MCF 10A (cell line): ENCODE measurements at places on chromosomes 6 and 20. TPM values are rescaled to one million over a fixed set of nuclear protein-coding genes. Genes with fewer than 3 reads are reported as not detected.

GRCh38 chr20:5881703-5882102 is 68.6 kb downstream of the TRMT6 start:
- no peak for DNase-seq

The TCEA2 gene
- 30.8 and 39.7 TPM in 2 replicates for total RNA-seq

DNA sequence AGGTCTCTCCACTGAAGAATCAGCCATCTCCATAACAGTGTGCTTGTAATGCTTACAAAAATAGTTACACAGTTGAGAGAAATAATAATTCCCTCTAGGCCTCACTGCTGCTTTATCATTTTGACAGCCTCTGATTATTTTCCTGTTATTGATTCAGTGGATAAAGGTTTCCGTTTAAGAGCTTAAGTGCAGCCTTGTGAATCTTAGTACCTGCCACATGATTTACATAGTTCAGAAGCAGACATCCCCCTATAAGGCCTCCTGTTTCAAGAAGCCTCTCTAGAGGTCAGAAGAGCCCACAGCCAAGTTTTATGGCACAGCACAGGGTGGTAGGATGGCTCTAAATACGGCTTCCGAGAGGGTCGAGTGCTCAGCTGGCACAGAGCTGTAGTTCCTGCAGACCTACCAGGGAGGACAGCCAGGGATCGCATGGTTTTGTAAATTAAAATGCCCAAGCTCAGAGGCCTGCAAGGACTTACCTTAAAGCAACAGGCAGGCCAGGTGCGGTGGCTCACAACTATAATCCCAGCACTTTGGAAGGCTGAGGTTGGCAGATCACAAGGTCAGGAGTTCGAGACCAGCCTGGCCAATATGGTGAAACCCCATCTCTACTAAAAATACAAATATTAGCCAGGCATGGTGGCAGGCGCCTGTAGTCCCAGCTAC is 17.6 kb upstream of the PYGB start:
- no peak for DNase-seq

DNA sequence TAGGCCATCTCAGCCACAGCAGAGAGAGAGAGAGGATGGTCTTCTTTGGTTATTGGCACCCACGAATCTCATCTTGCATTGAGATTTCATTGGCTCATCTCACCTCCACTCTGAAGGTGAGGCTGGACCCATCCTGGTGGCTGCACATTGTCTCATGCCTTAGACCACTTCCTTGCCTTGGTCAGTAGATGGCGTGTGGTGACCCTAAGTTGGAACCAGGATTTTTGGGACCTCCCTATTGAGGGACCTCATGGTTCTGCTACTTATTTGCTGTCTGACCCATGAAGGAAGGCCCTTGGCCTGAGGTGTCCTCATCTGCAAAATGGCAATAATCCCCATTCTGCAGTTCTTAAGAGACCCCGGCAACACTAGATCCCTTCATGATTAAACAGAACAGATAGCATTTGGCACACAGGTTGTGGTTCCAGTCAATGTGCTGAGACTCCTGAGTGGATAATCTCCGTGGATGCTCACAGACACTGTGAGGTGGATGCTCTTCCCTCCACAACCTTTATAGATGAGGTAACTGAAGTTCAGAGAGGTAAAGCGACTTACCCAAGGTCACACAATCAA is 21.5 kb upstream of the AAR2 start:
- peak; percentile 51 for DNase-seq

The SSTR4 gene
- total RNA-seq, result not detected in 2 replicates

GRCh38 chr20:58547623-58548475 is 32.6 kb upstream of the APCDD1L start:
- no peak for DNase-seq

GRCh38 chr20:3218307-3218988 is 9.2 kb downstream of the ITPA start:
- peak; percentile 60 for DNase-seq

DNA sequence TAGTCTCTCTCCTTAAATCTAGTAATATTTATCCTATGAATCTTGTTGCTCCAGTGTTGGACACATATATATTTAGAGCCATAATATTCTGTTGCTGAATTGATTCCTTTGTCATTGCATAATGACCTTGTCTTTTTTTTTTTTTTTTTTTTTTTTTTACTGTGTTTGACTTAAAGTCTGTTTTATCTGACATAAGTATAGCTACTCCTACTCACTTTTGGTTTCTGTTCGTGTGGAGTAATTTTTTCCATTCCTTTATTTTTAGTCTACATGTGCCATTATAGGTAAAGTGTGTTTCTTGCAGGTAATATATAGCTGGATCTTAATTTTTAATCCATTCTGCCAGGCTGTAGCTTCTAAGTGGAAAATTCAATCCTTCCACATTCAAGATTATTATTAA is 166.5 kb downstream of the GMDS start:
- DNase-seq, result no peak

DNA sequence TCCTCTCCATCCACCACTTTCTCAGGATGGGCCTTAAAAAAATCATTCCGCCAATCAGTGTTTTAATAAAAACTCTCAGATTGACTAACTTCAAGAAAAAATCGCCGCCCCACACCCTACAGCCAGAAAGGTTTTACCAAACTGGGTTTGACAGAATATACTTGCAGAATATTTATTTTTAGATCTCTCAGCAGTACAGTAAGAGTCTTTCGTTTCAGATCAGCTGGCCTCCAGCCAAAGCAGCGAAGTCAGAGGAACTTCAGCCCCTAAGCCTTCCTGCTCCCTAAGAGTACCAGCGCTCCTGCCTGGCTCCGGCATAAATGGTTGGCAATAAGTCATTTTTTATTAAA is 24.7 kb downstream of the TBC1D7 start:
- peak; percentile 53 for DNase-seq

The STX11 gene
- 1.1 and 2.1 TPM in 2 replicates for total RNA-seq

The KCNK17 gene
- total RNA-seq, result not detected in 2 replicates

The PTCRA gene
- not detected in 2 replicates for total RNA-seq

DNA sequence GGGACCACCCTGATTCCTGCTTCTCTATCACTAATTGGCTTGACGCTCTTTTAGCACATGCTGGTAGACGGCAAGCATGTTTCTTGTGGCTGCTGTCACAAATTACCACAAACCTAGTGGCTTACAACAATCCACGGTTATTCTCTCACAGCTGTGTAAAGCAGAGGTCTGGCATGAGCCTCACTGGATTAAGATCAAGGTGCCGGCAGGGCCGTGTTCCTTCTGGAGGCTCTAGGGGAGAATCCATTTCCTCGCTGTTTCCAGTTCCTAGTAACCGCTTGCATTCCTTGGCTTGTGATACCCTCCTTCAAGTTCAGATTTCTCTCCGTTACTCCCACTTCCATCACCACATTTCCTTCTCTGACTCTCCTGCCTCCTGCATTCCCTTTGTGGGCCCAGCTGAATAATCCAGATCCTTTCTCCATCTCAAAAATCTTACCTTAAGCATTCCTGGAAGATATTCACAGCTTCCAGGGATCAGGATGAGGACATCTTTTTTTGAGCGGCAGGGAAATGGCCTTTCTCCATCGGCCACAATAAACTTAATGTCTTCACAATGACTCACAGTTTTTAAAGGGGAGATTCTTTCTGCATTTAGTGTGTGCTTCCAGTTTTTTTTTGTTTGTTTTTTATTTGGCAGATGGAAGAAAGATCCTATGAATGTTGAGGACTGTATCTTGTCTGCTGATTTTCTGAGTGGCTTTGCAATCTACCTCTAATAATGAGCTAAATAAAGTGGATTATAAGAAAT is 39.9 kb downstream of the BMP6 start:
- no peak for DNase-seq

DNA sequence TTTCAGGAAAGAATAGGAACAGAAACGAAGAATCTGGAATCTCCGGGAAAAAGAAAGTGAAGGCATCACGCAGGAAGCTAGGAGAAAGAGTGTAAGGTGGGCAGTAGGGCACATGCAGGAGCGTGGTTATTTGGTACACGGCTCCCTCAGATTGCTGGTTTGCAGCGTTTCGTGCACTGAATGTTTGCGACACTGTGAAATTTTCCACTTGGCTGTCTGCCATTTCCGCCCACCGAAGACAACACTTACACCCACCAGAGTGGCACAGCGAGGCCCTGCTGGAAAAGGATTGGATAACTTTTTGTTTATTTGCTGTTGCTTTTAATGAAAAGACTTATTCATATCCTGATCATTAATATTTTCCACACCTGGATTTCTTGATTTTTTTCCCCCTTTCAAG is 248.3 kb downstream of the GMPR start:
- no peak for DNase-seq

- no peak for DNase-seq
These were observed 15.8 kb downstream of the RRP36 start for GRCh38 chr6:43037197-43037596.

DNA sequence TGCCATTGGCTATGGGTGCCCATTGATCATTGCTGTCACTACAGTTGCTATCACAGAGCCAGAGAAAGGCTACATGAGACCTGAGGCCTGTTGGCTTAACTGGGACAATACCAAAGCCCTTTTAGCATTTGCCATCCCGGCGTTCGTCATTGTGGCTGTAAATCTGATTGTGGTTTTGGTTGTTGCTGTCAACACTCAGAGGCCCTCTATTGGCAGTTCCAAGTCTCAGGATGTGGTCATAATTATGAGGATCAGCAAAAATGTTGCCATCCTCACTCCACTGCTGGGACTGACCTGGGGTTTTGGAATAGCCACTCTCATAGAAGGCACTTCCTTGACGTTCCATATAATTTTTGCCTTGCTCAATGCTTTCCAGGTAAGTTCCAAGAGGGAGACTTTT is 16.4 kb downstream of the ADGRF4 start:
- DNase-seq, result no peak

DNA sequence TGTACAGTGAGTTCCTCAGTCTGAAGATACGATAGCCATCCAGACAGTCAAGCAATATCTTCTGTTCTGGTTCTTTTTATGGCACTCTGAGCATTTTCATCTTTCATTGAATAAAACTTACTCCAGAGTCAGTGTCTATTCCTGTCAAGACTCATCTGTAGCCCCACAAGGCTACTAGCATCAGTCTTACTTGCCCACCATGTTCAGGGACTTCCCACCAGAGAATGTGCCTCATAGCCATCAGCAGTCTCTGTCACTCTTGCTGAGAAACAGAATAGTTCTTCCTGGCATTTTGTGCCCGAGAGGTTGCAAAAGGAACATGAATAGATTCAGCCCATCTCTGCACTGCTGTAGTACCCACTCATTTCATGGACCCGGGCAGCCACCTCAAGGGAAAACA is 12.7 kb upstream of the DCBLD1 start:
- no peak for DNase-seq

DNA sequence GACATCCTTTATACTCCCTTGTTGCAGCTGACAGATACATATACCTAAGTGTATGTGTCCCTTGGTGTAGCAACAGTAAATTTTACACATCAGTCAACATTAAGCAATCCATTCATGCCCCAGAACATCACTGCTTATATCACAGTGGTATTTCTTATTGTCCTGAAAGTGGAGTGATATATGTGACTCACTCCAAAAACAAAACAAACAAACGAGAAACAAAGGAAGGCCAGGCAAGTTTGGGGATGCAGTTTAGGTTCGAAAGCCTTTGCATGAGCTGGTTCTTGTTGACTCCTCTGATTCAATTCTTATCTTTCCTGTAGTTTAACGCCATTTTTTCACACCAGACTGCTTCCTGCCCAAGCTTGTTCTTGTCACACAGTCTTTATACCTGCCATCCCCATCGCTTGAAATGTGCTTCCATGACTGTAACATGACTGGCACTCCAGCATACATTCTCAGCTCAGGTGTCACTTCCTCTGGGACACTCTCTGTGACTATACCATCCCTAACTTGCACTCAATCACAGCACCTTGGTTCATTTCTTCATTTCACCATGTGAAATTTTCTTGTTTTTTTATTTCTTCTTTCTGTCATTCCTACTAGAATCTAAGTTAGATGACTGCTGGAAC is 125.0 kb upstream of the TSHZ2 start:
- peak; percentile 60 for DNase-seq

The HCRTR2 gene
- not detected in 2 replicates for total RNA-seq

The TREML2 gene
- total RNA-seq, result not detected in 2 replicates

- peak; percentile 62 for DNase-seq
These were observed 36.8 kb downstream of the TSPYL4 start for GRCh38 chr6:116217069-116217468.

The HLA-G gene
- total RNA-seq, result not detected in 2 replicates

DNA sequence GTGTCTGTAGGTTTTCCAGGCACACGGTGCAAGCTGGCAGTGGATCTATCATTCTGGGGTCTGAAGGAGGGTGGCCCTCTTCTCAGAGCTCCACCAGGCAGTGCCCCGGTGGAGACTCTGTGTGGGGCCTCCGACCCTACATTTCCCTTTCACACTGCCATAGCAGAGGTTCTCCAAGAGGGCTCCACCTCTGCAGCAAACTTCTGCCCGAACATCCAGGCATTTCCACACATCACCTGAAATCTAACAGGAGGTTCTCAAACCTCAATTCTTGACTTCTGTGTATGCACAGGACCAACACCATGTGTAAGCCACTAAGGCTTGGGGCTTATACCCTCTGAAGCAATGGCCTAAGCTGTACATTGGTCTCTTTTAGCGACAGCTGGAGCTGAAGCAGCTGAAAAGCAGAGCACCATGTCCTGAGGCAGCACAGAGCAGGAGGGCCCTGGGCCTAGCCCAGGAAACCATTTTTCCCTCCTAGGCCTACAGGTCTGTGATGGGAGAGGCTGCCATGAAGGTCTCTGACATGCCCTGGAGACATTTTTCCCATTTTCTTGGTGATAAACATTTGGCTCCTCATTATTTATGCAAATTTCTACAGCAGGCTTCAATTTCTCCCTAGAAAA is 253.3 kb downstream of the ERMARD start:
- DNase-seq, result no peak

DNA sequence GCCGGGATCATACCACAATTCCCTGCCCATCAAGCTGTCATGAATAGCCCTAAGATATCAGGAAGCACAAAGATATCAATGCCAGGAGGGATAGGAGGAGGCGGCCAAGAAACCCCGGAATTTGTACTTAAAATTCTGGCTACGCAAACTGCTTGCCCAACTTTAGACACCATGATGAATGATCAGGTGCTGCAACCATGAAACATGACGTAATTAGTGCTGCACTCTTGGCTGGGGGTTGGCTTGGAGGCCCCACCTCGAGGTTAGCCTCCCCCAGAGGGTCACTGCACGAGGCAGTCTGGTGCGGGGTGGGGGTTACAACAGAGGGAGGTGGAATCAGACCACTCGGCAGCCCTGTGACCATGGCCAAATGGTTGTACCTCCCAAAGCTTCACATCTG is 8.9 kb downstream of the SIRPA start:
- no peak for DNase-seq

- peak; percentile 67 for DNase-seq
These were observed 111.0 kb downstream of the SOBP start for GRCh38 chr6:107600936-107601335.

The SLC44A4 gene
- total RNA-seq, result not detected in 2 replicates

The ZNF318 gene
- 11.3 and 12.9 TPM in 2 replicates for total RNA-seq

The SENP6 gene
- 101 TPM in 2 replicates for total RNA-seq

- no peak for DNase-seq
These were observed 681.4 kb downstream of the TENT5A start for GRCh38 chr6:81071121-81071520.

- no peak for DNase-seq
These were observed 51.6 kb upstream of the RIN2 start for GRCh38 chr20:19706463-19706862.
